ENCODE measurements at places on chromosomes 7 and 10.

- DNase-seq, result no peak
Measured at GRCh38 chr10:91190876-91191583, 29.4 kb upstream of the PCGF5 start.

GRCh38 chr10:118914629-118915028 lies 114.9 kb upstream of the NANOS1 start:
- DNase-seq, result no peak

DNA sequence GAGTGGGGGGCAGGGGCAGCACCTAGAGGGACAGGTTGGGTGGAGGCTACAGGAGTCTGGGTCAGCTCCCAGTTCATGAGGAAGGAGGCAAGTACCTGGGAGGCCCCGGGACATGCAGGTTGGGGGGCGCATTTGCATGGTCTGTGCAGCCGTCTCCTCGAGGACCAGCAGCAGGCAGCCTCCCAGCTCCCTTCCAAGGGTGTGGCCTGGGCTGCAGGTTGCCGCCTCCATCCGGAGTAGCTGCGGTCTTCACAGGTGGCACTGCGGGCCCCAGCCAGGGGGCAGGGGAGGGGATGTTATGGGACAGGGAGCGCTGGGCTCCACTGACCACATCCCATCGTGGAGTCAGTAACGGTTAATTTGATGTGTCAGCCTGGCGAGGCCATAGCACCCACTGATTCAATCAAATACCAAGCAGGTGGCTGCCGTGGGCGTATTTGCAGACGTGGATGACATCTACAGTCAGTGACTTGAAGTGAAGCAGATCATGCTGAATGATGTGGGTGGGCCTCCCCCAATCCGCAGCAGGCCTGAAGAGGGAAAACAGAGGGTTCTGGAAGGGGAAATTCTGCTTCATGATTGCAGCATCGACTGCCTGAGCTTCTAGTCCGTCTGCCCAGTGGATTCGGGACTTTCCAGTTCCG lies 81.6 kb downstream of the PRKAG2 start:
- no peak for DNase-seq

DNA sequence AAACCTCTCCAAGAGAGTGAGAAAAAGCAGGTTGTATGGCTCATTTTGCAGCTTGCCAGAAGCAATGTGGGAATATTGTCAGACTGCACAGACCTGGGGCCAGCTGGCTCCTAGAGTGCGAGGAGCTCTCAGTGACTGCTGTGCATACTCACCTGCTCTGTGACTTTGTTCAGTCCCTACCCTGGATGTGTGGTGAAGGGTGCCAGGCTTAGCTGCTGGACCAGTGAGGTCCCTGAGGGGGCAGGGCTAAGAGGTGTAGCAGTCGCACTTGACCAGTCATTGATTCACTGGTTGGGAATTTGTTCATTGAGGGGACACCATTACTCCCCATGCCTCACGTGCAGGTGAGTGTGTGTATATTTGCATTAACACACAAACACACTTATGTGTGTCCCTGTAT lies 60.1 kb downstream of the IKZF1 start:
- DNase-seq, result no peak

DNA sequence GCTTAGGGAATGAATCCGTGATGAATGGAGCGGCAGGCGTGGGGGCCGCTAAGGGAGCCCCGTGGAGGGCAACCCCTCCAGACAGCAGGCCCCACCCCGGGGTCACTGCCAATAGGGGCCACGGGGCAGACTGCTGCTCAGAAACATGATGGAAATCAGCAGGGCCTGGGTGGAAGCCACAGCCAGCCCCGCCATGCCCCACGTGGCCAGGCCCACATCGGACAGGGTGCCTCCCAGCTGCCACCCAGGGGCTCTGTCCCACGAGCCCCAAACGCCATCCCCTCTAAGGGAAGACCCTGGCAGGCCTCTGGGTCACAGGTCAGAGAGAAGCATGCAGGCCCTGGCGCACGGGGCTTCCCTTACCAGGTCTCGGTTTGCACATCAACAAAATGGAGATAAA lies 28.4 kb downstream of the TNRC18 start:
- no peak for DNase-seq

DNA sequence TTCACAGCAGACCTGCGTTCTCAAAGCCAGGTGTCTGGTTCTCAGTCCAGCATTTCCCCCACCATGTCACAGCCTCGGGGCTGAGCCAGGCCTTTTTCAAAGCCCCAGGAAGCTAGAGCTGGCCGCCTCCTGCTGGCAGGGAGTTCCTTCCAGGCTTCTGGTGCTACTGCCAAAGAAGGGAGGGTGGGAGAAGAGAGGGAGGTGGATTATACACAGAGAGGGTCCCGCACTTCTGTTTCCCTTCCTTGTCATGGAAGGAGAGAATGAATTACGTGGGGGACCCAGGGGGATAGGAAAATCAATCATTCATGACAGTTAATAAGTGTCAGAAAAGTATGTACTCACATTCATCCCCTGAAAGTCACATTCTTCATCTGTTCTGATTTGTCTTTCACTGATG lies 600 bp upstream of the LGI1 start:
- DNase-seq, result no peak

- no peak for DNase-seq
Measured at GRCh38 chr7:74405191-74405898, 48.4 kb upstream of the GTF2IRD1 start.

GRCh38 chr10:31620226-31621151 lies 301.5 kb downstream of the ZEB1 start:
- DNase-seq, result no peak

Data from GM19239 (cell line).